ENCODE measurements at places on chromosomes 1 and 21.
A peak's percentile ranks its signal among the peaks of the same experiment; 100 is the strongest.

- DNase-seq = no peak
These were observed 38.4 kb downstream of the LHX8 start for GRCh38 chr1:75172556-75172955.

GRCh38 chr1:3542676-3543075, 68.6 kb downstream of the MEGF6 start:
- no peak for DNase-seq

DNA sequence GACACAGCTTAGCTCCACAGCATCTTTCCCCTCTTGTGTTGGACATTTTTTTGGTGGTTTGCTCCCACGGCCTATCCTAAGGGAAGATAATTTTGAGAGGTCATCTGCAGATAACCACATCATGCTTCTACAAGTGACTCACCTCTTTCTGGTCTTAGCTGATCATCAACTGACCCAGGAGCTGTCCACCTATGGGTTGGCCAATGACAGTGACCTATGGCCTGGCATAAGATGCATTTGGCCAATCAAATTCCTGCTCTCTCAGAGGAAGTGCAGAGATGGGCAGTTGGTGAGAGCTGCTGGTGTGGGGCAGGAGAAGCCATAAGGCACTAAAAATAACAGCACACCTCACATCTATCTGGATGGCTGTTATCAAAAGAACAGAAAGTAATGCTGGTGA, 100.0 kb upstream of the CLDN14 start:
- no peak for DNase-seq

GRCh38 chr1:21620496-21620895, 48.7 kb downstream of the RAP1GAP start:
- DNase-seq = peak; percentile 57
